Activated T-helper 1 cell treated with Interleukin-2 at 50 U/mL for 16 hours (primary cell): ENCODE measurements at places on chromosomes 7 and 10.

DNA sequence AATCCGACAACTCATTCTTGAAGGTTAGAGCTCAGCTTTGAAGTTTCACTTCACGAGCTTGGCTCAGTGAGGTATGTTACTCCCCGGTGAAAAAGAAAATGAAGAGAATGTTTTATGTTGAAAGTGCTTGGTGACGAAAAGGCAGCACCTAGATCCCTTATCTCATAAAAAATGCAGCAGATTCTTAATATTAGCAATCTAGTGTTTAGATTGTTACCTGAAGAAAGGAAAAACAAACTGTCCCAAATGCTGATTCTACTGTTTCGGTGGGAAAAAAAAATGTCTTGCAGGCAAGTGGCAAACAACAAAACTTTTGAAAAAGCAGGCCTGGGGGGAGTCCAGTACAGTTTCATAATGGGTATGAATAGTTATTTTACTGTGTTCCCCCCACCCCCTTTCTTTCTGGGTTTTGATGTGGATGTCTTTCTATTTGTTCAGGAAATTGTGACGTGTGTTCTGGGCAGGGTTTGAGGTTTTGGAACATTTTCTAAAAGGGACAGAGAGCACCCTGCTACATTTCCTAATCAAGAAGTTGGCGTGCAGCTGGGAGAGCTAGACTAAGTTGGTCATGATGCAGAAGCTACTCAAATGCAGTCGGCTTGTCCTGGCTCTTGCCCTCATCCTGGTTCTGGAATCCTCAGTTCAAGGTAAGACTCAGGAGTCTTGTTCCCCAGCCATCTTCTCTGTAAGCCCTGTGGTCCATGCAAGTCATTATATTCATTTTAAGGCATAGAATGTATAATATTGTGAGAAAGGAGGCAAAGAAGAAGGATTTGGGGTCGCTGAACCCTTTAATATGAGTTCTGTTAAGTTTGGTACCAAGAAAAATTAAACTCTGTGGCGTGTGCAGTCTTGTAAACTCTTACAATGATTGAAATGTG is at the start of gene SRGN:
TSS of gene SRGN (plus strand) at position 514 of the 881 bp plus-strand sequence. CDS start at position 569, 55 bp downstream.
- DNase-seq, result peak; percentile 49

DNA sequence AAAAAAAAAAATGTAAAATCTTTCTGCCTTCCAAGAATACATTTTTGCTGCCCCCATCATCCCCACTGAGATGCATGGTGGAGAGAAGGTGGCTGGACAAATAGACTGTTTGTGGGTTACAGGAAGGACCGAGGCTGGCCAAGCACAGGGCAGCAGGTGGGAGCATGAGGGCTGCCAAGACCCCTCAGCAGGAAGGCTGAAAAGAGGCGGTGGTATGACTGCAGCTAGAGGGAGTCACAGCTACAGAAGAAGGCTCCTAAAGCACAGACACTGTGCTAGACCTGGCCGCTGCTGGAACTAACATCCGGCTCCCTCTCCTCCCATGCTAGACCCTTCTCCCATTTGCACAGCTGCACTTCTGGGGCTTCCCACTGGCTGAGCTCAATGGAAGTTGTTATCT is 289.6 kb downstream of the TCERG1L start:
- DNase-seq, result no peak

- no peak for DNase-seq
Measured at GRCh38 chr10:21172930-21173801, 276.1 kb upstream of the NEBL start.

DNA sequence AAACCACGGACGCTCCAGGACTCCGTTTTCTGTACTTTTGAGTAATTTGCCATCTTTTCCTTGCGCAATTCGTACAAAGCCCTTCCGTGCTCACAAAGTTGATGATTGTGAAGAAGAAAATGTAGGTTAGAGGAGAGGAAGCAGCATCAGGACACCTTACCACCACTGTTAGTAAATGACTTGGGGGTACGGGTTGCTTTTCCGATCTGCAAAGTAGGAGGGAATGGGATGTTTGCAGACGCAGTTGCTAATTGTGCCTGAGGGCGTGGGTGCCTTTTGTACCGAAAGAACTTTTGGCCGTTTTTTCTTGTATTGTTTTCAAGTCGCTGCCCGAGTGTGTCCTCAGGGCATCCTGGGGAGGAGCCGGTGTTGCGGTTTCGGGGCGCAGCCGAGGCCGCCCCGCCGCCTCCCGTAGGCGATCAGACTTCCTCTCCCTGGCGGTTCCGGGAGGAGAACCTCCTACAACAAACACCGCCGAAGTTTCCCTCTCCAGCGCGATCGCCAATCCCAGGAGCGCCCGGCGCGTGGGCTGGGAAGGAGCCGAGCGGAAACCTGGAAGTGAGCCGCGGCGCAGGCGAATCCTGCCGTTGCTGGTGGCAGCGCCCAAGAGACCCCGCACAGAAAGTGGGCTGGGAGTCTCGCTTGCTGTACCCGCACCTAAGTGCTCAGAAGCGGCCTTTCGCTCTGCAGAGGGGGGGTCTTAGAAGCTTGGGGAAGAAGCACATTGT is 1.0 kb downstream of the PRR15 start:
- no peak for DNase-seq

DNA sequence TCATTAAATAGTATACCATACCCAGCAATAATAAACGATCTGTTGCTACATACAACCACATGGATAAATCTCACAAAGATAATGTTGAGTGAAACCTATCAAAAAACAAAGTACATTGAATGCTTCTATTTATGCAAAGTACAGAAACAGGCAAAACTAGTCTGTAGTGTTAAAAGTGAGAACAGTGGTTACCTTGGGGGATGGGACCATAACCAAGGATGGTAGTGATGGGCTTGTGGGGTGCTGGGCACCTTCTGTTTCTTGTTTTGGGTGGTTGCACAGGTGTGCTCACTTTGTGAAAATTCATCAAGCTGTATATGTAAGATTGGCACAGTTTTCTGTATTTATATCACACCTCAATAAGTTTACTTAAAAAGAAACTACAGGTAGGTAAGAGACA is 105.7 kb downstream of the ATE1 start:
- DNase-seq, result no peak

DNA sequence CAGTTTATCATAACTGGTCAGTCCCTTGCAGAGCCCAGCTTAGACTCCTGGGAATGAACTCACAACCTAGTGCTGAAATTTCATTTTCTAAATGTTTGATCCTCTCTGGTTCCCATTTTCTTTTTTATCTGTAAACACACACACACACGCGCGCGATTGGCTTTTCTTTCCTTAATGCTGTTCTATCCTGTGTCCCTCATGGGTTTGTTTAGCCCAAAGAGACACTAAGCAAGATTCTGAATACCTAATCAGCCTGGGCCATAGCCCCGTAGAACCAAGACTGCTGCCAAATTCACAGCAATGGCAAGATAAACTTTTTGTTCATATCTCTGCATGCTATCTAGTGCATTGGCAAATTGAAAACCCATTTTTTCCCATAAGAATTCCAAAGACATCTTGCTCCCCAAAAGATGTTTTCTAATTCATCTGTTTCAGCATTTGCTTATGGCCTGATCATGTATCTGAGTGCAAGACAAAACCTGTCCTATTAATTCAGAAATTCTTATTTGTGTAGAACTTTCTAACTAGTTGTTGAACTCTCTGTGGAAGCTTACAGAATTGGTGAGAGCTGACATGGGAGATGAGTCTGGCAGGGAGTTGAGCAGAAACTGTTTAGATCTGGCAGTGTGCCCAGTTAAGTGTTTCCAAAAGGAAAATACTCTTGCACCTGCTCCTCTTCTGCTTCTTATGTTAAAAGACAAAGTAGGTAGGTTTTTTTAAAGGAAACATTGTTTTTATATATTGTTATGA is 1.8 kb upstream of the IFIT1 start:
- DNase-seq, result no peak

- no peak for DNase-seq
Measured at GRCh38 chr10:51733057-51733456, 33.7 kb upstream of the CSTF2T start.

GRCh38 chr10:85995791-85996190 is 370.8 kb downstream of the GRID1 start:
- DNase-seq, result no peak

GRCh38 chr7:11458736-11459483 is 373.1 kb downstream of the THSD7A start:
- no peak for DNase-seq

GRCh38 chr10:92187101-92187500 is 103.8 kb downstream of the CPEB3 start:
- no peak for DNase-seq

GRCh38 chr7:107332488-107333269 is 137.2 kb upstream of the GPR22 start:
- no peak for DNase-seq

GRCh38 chr7:137462074-137462715 is 118.7 kb upstream of the PTN start:
- no peak for DNase-seq

GRCh38 chr10:72098836-72099599 is 10.7 kb upstream of the SPOCK2 start:
- DNase-seq, result no peak

GRCh38 chr7:34357068-34357467 is 300.9 kb upstream of the NPSR1 start:
- no peak for DNase-seq
